ENCODE measurements at places on chromosomes 7 and 10. TPM values are rescaled to one million over a fixed set of nuclear protein-coding genes. Genes with fewer than 3 reads are reported as not detected.

DNA sequence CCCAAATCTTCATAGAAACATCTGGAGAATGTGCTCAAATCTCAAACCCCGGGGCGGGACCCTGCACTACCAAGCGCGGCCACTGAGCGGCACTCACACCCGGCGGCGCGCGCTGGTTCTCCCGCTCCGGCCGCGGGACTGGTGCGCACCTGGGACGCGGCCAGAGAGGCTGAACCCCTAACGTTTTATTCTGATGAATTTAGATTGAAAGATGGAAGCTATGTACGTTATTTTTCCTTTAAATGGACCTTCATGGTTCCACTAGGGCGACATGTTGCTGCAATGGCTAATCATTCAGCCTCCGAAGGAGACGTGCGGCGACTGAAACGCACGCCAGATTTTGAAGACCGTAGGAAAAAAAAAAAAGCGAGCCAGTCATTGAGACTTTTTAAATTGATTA lies 107.0 kb upstream of the INSIG1 start:
- no peak overlapping the region for H3K4me3 ChIP-seq
- no peak overlapping the region for H3K27ac ChIP-seq
- peaks cover 17% of the 10 kb centered on the region for H3K36me3 ChIP-seq
- DNase-seq, result peak; percentile 66

The SMO gene
- not detected for total RNA-seq

DNA sequence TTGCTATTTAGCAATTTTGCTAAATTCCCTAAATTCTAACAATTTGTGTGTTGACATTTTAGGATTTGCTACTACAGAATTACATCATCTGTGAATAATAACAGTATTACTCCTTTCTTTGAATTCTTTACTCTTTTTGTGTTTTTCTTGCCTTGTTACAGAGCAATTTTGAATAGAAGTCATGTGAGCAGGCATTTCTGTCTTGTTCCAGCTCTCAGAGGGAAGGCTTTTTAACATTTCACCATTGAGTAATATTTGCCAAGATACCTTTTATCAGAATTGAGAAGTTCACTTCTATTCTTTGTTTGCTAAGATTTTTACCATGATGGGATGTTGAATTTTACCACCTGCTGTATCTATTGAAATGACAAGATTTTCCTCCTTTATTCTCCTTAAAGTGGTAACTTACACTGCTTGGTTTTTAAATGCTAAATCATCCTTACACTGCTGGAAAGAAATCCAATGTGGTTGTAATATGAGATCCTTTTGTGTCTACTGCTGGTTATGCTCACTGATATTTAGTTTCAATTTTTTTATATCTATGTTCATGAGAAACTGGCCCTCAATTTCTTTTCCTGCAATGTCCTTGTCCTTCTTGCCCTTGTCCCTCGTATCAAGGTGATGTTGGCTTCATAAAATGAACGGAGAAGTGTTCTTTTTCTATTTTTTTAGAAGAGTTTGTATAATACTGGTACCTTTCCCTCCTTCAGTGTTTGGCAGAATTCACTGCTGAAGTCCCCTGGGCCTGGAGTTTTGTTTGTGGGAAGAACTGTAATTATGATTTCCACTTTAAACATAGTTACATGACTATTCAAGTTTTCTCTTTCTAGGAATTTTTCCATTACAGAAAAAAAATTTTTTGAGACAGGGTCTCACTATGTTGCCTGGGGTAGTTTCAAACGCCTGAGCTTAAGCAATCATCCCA lies 50.3 kb upstream of the ATP6V0A4 start:
- peaks cover 2% of the 10 kb centered on the region for H3K4me1 ChIP-seq
- no peak overlapping the region for H3K4me3 ChIP-seq
- H3K36me3 ChIP-seq, result peaks cover 4% of the 10 kb centered on the region
- H3K27ac ChIP-seq, result no peak overlapping the region
- H3K27me3 ChIP-seq, result peaks cover 15% of the 10 kb centered on the region

DNA sequence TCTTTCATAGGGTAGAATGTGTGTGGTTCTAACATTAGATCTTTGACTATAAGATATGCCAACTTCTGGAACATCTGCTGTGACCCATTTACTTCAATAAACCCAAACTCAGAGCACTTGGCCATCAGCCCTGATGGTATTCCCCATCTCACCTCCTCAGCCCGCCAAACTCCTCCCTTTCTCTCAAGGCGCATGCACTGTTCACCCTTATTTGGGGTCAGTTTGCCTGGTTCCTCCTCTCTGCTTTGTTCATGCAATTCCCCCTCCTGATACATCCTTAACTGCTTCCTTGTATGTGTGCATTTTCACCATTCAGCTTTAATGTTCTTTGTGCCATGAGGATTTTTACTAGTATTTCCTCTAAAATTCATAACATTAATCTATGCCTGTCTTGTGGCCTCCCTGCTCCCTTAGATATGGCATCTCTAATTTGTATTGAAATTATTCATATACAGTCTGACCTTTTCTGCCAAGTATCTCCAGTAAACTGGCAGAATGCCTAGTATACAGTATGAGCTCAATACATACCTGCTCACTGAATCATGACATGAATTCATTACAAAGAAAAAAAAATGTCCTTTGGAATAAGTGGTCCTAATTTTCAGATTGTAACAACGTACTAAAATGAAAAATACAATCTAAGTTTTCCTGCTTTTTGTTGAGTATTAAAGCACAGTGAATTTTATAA lies 336.8 kb upstream of the IGFBP3 start:
- no peak overlapping the region for H3K27ac ChIP-seq
- DNase-seq, result no peak
- no peak overlapping the region for H3K4me3 ChIP-seq

The ZNF680 gene
- total RNA-seq, result 22.4 TPM

- H3K4me3 ChIP-seq, result no peak overlapping the region
- DNase-seq, result no peak
- peaks cover 17% of the 10 kb centered on the region for H3K4me1 ChIP-seq
- no peaks in the 10 kb centered on the region for H3K36me3 ChIP-seq
- no peak overlapping the region for H3K27ac ChIP-seq
Measured at GRCh38 chr7:91267171-91267955, 3.1 kb downstream of the FZD1 start.

DNA sequence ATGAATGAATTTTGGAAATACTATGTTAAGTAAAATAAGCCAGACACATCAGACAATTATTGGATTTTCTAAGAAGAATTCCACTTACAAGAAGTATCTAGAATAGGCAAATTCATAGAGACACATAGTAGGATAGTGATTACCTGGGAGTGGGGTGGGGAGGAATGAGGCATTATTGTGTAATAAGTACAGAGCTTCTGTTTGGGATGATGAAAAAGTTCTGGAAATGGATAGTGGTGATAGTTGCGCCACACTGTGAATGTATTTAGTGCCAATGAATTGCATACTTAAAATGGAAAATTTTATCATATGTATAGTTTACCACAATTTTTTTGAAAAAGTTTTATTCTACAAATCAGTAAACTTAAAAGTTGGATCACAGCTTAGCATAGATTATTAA lies 297.2 kb upstream of the KAT6B start:
- H3K4me3 ChIP-seq, result no peak overlapping the region
- no peaks in the 10 kb centered on the region for H3K27me3 ChIP-seq
- H3K36me3 ChIP-seq, result peaks cover 19% of the 10 kb centered on the region
- no peak for DNase-seq
- H3K4me1 ChIP-seq, result peaks cover 4% of the 10 kb centered on the region

The HTRA1 gene
- total RNA-seq, result not detected

DNA sequence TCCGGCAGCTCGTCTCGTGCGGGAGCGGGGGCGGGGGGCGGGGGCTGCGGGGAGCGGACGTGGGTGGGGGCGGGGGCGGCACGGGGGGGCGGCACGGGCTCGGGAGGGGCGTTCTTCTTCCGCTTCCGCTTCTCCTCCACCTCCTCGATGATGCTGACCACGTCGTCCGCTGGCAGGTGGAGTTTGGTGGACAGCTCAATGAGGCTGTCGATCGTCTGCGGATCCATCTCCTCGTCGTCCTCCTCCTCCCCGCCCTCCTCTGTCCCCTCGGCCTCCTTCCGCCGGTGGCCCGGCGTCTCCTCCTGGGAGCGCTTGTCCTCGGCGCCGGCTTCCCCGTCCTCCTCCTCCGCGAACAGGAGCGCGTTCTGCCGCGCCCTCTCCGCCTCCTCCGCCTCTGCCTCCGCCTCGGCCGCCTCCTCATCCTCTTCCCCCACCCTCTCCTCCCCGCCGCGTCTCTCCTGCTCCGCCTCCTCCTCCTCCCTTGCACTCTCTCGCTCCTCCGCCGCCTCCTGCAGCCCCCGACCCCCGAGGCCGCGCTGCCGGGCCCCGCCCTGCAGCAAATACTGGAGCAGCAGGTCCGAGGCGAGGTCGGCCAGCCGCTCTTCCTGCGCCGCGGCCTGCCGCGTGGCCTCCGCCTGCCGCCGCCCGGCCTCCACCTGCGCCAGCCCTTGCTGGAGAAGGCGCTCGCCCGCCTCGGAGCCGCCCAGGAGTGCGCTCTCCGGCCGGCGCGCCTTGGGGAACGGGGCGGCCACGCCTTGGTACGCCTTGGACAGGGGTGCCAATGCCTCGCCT lies 1.9 kb downstream of the VGF start:
- H3K27me3 ChIP-seq, result peaks cover 45% of the 10 kb centered on the region
- peaks cover 26% of the 10 kb centered on the region for H3K4me1 ChIP-seq
- H3K36me3 ChIP-seq, result peaks cover 7% of the 10 kb centered on the region
- H3K27ac ChIP-seq, result peak overlapping the region; percentile 32
- peak; percentile 69 for DNase-seq
- H3K4me3 ChIP-seq, result peak overlapping the region; percentile 74

DNA sequence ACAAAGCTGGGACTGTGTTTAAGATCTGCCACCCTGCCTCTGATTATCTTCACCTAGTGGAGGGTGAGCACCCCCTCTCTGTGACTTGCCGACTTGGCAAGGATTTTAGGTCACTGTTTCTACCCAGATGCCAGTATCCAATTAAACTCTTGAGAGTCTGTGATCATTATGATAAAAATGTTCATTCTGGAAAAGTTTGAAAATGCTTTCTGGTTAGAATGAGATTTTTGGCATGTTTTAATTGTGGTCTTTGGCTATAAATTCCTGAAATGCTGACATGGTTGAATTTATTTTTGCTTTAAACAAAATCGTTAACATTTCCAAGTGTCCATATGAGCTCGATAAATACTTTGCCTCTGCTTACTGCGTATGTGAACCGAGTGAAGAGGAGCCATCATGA lies 221.4 kb downstream of the BICC1 start:
- H3K36me3 ChIP-seq, result no peaks in the 10 kb centered on the region
- DNase-seq, result no peak

- H3K4me1 ChIP-seq, result peaks cover 59% of the 10 kb centered on the region
- H3K27ac ChIP-seq, result peak overlapping the region; percentile 93
- no peaks in the 10 kb centered on the region for H3K27me3 ChIP-seq
Measured at GRCh38 chr10:6580279-6581029, 378 bp upstream of the PRKCQ start.

The UTF1 gene
- total RNA-seq, result not detected

- H3K4me1 ChIP-seq, result no peaks in the 10 kb centered on the region
- no peak overlapping the region for H3K4me3 ChIP-seq
- peaks cover 5% of the 10 kb centered on the region for H3K27me3 ChIP-seq
- no peak for DNase-seq
- H3K36me3 ChIP-seq, result no peaks in the 10 kb centered on the region
Measured at GRCh38 chr10:79018521-79019011, 50.2 kb upstream of the ZMIZ1 start.

The ADRB1 gene
- 2.8 TPM for total RNA-seq

The PPP2R2D gene
- total RNA-seq, result 36.0 TPM

GRCh38 chr7:135074096-135074495 lies 73.8 kb upstream of the TMEM140 start:
- no peaks in the 10 kb centered on the region for H3K4me1 ChIP-seq
- H3K27ac ChIP-seq, result no peak overlapping the region
- H3K36me3 ChIP-seq, result no peaks in the 10 kb centered on the region

GRCh38 chr10:17456032-17456548 lies 1.7 kb upstream of the ST8SIA6 start:
- peaks cover 1% of the 10 kb centered on the region for H3K36me3 ChIP-seq
- no peak overlapping the region for H3K27ac ChIP-seq
- no peak for DNase-seq
- peaks cover 14% of the 10 kb centered on the region for H3K4me1 ChIP-seq

- H3K4me3 ChIP-seq, result no peak overlapping the region
- DNase-seq, result peak; percentile 12
- H3K27ac ChIP-seq, result no peak overlapping the region
Measured at GRCh38 chr10:44396671-44397191, 11.8 kb upstream of the CXCL12 start.

DNA sequence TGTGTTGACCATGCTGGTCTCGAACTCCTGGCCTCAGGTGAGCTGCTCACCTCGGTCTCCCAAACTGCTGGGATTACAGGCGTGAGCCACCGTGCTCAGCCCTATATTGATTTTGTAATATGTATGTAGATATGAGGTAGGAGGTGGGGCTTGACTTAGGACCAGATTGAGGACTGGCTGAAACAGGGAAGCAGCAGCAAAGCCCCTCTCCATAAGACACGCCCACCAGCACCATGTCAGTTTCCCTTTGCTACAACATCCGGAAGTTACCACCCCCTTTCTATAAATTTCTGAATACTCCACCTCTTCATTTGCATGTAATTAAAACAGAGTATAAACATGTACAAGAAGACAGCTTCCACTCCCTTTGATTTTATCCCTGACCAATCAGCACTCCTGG lies 47.9 kb upstream of the MYL10 start:
- no peak for DNase-seq
- H3K36me3 ChIP-seq, result no peaks in the 10 kb centered on the region
- H3K27me3 ChIP-seq, result no peaks in the 10 kb centered on the region
- H3K27ac ChIP-seq, result no peak overlapping the region
- no peak overlapping the region for H3K4me3 ChIP-seq

The BEND7 gene
- total RNA-seq, result not detected

DNA sequence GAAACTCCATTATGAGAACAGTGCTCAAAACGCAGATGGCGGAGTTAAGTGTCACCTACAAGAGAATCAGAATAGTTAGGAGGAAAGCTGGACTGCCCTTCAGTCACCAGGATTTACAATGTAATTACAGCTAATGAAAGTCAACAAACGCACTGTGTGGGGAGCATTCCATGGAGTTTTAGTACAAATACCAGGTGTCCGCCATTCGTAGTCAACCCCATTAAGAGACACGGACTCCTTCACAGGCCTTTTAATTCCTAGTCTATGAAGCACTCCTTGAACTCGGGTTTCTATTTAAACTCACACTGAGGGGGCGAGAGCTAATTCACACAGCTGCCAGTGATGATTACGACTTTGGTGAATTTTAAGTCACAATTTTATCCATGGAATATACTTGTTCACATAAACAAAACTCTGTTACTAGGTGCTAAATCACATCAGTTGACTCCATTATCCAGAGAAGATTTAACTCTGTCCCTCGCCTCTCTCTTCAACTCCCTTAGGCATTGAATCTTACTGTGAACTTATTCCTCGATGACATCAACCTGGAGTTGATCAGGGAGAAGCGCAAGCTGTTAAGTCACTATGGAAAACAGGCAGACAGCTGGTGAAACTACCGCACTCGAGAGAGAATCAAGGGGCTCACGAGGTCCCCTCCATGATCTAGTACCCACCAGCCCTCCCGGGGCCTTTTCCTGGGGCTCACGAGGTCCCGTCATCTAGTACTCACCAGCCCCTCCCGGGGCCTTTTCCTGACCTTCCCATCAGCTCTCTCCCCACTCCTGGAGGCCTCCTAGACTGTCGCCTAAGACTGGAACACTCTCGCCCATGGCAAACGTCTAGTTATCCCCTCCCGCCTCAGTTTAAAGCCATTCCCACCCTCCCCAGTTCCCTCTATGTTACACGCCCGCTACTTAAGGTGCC lies 1.5 kb downstream of the ZFAND2A start:
- H3K27me3 ChIP-seq, result no peaks in the 10 kb centered on the region
- H3K36me3 ChIP-seq, result peaks cover 22% of the 10 kb centered on the region

The ZNF853 gene
- total RNA-seq, result 0.63 TPM
